ENCODE measurements at places on chromosomes 12 and 14. TPM values are rescaled to one million over a fixed set of nuclear protein-coding genes. Genes with fewer than 3 reads are reported as not detected.

PTPRQ gene
- not detected for total RNA-seq

AKAP5 gene
- total RNA-seq, result 8.1 TPM

AMN gene
- total RNA-seq, result 239 TPM

PRH2 gene
- total RNA-seq, result not detected

KLHL33 gene
- 0.05 TPM for total RNA-seq

PTPRR gene
- total RNA-seq, result 43.8 TPM

TOMM20L gene
- total RNA-seq, result not detected

GARIN6 gene
- not detected for total RNA-seq

ITGA7 gene
- total RNA-seq, result 64.4 TPM

RIMBP2 gene
- total RNA-seq, result 5.6 TPM

BEGAIN gene
- 0.74 TPM for total RNA-seq

METTL1 gene
- 7.1 TPM for total RNA-seq

FOXG1 gene
- total RNA-seq, result not detected

DPF3 gene
- total RNA-seq, result 6.7 TPM

STAT2 gene
- 63.2 TPM for total RNA-seq

TCL1B gene
- not detected for total RNA-seq

AICDA gene
- total RNA-seq, result not detected

IAPP gene
- total RNA-seq, result not detected

TAS2R9 gene
- not detected for total RNA-seq

POLE2 gene
- 2.5 TPM for total RNA-seq

AREL1 gene
- 37.2 TPM for total RNA-seq

FOS gene
- total RNA-seq, result 98.4 TPM

TSPAN19 gene
- not detected for total RNA-seq

SERPINA5 gene
- 2.9 TPM for total RNA-seq

PLEKHG7 gene
- 0.32 TPM for total RNA-seq

PKP2 gene
- 187 TPM for total RNA-seq

ANO2 gene
- 1.1 TPM for total RNA-seq

CCDC177 gene
- total RNA-seq, result not detected

TMEM52B gene
- not detected for total RNA-seq

JDP2 gene
- 37.1 TPM for total RNA-seq

KRT2 gene
- not detected for total RNA-seq
